ENCODE measurements at places on chromosomes 11 and 22.

DNA sequence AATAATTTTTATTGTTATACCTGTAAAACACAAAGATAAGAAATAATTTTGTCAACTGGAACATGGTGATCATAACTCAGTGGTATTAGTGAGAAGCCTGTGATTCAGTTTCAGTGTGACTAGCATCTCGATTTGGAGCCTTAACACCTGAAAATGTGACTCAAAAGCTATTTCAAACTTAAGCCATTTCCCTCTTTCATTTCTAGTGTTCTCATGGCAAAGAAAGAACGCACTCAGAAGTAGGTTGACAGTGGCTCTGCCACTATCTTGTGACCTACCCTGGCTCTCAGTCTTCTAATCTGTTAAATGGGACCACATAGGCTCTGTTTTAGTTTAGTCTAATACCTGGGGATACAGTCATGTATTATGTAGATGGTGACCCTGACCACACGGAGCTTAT lies 62.7 kb downstream of the ISX start:
- peak; percentile 58 for DNase-seq

DNA sequence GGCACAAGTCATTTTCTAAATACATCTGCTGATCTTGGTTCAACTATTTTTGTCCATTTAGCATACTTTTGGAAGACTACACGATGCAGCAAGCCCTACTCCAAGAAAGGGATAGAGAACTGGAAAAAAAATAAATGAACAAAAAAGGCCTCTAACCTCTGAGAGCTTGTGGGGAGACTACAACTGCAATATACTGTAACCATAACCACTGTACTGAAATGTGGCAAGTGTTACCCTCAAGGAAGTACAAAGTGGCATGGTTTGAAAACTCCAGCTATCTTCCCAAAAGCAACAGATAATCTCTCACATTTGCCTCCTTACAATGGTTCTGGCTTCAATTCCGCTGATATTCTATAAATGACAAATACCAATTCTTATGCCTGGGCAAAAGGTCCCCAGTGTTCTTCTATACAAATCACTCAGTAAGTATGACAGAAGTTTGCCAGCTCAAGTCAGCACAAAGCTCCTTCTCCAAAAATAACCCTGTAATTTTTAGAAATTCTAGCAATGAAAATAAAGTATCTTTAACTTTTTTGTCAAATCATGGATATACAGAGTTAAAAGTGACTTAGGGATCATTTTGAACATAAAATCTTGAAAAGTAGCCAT lies 22.9 kb downstream of the AMBRA1 start:
- DNase-seq, result no peak

DNA sequence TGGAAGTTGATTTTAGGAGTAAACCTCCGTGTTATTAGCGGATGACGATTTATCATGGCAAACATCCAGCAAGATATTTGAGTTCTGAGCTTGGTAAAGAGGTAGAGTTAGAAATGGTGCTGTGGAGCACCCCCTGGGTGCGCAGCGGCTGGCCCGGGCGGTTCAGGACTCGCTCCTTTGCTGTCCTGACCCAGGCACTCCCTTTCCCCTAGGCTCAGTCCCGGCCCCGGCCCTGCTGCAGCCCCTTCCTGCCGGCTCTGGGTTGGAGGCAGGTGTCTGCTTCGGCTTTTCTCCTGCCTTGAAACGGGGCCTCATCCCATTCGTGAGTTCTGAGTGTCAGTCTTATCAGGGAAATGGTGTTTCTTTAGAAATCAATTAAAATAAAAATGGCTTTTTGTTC lies 33.4 kb downstream of the AP2A2 start:
- DNase-seq, result no peak

GRCh38 chr11:117087446-117087845 lies 10.8 kb downstream of the SIK3 start:
- no peak for DNase-seq

GRCh38 chr11:61814958-61815789 lies 1.6 kb downstream of the FADS1 start:
- peak; percentile 94 for DNase-seq

DNA sequence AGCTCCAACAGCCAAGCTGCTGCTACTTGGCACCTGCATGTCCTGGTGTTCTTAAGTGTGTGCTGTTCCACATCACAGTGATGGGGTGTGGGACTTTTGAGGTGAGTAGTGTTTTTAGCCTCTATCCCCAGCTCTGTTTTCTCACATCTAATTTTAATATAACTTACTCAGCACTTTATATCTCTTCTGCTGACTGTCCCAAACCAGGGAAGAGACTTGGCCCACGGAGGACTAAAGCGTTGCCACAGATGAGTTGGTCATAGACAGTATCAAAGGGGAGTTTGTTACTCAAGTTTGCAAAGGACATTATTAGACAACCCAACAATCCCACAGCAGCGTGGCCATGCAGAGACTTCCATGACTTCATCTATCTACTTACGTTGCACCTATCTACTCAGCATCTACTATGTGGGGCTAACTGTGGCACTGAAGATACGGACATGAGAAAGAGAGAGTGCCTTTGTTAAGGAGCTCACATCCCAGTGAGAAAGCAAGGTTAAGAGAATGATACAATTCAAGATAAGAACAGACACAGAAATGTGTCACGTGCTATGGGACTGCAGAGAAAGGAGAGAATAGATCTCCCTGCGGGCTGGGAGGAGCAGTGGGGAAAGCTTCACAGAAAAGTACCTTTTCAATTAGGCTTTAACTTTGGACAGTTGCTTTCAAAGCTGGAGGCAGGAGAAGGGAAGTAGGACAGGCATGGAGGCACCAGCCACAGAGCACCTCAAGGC lies 82.4 kb downstream of the ME3 start:
- DNase-seq, result no peak

GRCh38 chr22:21920341-21921183 lies 32.1 kb downstream of the PPM1F start:
- no peak for DNase-seq

DNA sequence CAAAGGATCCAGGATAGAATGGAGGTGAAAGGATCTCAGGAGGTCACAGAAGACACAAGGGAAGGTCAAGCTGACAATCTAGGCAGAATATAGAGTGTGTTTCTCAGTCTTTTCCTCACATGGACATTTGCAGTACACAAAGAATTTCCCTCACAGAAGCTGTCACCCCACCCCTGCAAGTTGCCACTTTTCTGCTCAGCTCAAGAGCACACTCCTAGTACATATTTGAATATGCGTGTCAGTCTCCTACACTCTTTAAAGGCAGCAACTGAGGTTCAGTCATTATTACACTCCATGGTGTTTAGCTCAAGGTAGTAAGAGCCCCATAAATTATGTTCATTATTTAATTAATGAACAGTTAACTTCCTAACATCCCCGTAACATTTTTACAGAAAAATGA lies 59.1 kb downstream of the ETS1 start:
- no peak for DNase-seq

DNA sequence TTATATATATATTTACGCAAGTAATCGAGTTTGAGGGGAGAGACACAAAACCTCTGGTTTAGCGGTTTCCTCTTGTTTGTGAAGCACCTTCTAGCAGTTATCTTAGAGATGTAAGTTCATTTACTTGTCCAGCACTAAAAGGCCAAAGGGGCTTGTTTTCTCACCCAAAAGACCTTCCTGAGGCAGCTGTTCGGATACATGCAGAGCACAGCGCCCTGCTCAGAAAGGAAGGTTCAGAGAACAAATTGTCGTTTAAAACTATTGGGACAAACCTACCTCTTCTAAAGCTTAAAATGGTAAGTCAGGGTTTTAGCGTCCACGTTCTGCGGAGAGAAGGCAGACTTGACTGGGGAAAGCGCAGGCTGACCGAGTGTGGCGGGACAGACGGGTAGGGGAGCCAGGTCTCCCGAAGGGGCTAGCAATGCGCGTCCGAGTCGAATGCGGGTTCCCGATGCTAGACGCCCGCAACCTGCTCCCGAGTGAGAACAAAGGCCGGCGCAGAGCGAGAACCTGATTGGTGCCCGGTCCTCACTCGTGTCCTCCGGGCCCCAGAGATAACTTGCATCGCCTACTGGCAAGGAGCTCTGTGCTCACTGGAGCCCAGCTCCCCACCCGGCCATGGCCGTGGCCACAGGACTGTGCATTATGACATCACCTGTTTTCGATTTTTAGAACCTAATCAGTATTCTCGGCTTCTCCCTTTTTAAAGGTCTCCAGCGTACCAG lies 1.0 kb upstream of the SESN3 start:
- DNase-seq, result peak; percentile 63

GRCh38 chr11:95346265-95346664 lies 115.3 kb upstream of the SESN3 start:
- no peak for DNase-seq

- no peak for DNase-seq
Measured at GRCh38 chr22:31098632-31099110, 8.7 kb downstream of the SELENOM start.

GRCh38 chr11:35654711-35655110 lies 7.9 kb upstream of the TRIM44 start:
- DNase-seq, result no peak

- DNase-seq, result no peak
Measured at GRCh38 chr11:74282421-74282820, 29.0 kb downstream of the P4HA3 start.

DNA sequence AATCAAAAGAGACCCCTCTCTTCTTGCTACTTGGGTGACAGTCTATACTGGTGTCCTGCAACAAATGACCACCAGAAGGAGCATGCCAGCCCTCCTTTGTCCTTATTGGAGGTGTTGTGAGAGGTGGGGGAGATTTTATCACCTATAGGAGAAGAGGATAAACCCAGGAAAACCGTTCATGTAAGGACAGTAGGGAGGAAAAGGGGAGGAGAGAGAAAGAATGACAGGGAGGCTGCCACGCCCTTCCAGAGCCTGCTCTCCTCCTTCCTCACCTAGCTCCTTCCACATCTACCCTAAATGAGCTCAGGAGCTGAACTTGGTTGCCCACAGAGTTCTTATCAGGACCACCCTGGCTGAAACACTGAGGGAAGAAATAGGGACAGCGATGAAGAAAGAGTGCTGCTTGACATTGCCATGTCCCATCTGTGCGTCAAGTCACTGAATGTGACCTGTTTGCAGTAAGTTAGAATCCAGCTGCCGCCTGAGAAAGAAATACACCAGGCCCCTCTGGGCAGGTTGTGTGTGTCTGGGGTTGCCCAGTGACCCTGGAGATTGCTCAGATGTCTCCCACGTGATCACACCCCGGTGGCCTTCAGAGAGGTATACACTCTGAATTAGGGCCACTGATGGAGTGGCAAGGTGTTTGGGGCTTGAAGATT lies 40.4 kb upstream of the ETS1 start:
- DNase-seq, result peak; percentile 58

GRCh38 chr11:65133724-65134123 lies 595 bp downstream of the SYVN1 start:
- no peak for DNase-seq

DNA sequence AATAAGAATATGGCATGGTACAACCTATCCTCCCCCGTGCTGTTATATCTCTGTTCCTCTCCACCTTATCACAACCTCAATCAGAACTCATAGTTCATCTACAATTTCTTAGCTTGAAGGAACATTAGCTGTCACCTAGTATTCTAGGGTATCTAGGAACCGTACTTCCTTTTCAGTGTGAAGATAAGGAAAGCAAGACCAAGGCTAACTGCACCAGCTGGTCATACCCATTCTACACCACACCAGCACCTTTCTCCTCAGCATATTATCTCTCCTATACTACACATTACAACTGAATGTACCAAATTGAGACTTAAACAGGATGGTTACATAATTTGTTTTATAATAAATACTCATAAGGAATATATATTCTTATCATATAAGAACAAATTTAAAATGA lies 73.1 kb downstream of the ARHGAP32 start:
- DNase-seq, result no peak
